Stimulated activated CD8-positive, alpha-beta memory T cell treated with anti-CD3 and anti-CD28 coated beads, Interleukin-4, amount 100 ng/mL, for 4 hours (primary cell): ENCODE measurements at places on chromosomes 2 and 18.

- no peak for DNase-seq
Observed at GRCh38 chr2:160052531-160052930, 9.9 kb downstream of the PLA2R1 start.

DNA sequence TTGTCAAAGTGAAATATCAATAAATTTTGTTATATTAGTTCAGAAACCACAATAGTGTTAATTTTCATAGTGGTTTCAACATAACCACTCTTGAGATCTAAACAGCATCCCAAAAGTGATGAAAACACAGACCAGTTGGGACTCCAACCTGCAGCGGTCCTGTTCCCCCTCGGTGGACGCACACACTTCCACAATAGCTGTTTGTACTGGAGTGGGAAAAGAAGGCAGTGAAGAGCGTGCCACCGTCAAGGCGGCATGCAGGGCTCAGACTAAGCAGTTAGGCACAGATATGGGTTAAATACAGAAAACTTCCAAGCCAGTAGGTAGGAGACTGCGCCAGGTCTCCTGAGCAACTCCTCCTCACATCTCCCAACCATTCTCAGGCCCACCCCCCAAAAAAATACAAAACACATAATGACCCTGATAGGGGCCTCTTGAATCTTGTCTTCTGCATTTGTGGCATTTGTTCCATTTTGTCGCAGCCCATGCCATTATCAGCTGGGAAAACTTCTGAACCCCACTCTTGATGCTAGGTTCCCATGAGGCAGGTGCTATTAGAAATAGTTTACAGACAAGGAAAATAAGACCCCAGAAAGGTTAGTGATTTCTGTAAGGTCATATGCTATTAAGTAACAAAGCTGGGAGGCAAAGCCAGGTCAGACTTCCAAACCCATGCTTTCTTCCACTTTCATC lies 57.7 kb downstream of the GORASP2 start:
- no peak for DNase-seq

DNA sequence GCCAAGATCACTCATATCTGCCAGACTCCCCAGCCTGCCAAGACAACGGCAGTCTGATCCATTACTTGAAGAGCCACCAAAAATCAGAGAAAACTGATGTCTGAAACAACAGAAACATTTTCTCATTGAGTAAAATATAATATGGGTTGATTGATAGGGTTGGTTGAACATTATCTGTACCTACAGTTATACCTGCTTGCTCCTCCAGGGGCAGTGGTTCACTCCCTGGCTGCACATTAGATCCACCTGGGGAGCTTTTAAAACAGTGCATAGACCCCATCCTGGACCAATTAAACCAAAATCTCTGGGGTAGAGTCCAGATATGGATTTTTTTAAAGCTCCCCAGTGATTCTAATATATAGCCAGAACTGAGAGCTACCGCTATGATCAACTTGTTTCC lies 43.6 kb upstream of the SLC14A2 start:
- no peak for DNase-seq

DNA sequence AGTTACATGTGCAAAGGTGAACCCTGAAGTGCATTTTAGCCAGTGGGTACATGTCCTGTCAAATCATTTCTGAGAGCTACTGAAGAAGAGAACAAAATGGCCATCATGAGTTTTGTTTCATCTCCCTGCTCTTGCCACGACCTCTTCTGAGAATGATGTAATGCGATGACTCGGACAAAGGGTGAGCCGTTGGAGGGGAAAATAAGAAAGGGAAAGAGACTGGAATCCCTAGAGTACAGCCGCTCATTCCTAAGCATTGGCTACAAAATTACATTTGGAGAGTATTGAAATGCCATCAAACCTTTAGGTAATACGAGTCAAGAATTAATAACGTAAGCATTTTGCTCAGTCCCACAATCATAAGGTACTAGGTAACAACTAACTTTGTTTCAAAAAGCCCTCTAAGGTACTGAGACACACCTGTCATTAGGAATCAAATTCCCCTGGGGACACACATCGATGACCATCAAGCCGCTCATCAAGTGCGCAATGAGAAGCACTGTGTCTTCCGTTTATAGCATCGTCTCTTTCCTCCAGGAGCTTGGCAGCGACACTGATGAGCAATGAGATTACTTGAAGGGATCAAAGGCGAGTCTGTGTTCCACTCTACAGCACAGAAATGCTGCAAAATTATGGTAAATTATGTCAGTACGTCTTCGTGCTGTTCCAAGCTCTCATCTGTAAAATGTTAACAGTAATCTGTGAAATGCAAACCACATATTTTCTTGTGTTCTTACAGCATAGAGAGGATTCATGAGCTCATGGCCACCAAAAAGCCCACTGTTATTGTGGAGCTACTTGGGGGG lies 97.3 kb upstream of the PIEZO2 start:
- no peak for DNase-seq

DNA sequence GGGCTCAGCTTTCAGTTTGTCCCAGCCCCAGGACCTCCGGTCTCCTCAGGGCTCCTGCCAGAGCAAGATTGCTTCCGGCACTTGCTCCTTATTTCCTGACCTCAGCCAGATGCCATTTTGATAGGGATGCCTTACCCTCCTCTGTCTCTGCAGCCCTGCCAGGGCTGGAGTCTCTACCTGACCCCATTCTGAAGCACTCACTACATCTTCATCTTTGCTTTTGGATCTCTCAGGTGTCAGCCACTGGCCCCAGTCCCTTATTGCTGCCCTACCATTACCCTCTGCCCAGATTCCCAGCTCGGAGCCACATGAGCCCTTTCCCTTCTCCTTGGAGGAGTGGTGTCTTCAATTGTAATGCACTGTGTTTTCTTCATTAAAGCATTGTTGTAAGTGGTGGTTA lies 17.1 kb downstream of the OSBPL6 start:
- DNase-seq = no peak

DNA sequence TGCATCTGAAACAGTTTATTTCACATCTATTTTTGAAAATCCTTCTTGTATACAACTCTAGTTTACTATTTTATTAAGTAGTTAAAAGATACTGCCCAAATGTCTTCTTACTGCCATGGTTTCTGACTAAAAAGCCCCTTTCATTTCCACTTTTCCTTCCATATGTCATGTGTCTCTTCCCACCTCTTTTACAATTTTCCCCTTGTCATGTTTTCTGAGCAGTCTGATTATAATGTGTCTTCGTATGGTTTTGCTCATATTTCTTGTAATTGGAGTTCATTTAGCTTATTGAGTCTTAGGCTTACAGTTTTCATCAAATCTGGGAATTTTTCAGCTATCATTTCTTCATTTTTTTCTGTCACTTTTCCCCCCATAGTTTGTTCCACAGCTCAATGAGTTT lies 813.9 kb upstream of the GYPC start:
- DNase-seq = no peak

- no peak for DNase-seq
Observed at GRCh38 chr2:18267501-18267900, 293.0 kb downstream of the RDH14 start.
